ENCODE measurements at places on chromosomes 16 and 17.

GRCh38 chr17:79755591-79755990, 22.4 kb upstream of the CBX2 start:
- DNase-seq: no peak

DNA sequence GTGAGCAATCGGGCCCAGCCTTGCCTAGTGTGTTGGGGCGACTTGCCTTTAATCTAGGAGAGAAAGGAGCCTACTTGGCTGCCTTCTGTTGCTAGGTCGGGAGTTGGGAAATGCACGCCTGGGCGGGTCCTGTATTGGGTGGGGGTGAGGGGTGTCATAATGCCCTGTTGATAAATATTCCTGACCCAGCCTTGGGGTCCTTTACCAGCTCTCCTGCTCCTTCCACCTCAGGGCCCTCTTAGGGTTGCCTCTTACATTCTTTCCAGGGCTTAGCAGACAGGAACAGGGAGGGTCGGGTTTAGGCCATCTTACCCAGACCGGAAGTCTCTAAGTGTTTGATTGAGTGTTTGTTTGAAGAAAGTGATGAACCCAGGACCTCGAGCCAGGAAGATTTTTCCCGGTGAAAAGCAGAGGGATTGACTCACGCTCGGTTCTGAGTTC, 112.9 kb downstream of the SEC14L1 start:
- no peak for DNase-seq

GRCh38 chr16:82651921-82652601, 25.3 kb downstream of the CDH13 start:
- DNase-seq: no peak

DNA sequence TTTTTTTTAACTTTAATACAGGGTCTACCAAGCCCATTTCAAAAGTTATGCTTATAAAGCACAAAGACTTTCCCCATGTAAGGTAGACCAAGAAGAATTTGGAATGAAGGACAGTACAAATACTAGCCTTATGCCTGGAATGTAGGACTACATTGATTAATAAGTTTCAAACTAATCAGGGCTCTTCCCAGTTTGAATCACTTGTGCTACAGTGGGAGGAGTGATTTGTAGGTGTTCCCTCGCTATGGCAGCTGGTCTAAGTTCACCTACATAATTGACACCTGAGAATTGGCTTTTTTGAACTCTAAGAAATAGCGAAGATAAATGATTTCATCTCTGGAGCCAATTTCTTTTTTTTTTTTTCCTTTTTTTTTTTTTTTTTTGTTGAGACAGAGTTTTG, 18.6 kb downstream of the TMEM238L start:
- no peak for DNase-seq

- DNase-seq: no peak
Observed at GRCh38 chr16:1283996-1284616, 25.3 kb upstream of the UBE2I start.
